Stimulated activated CD4-positive, alpha-beta T cell treated with anti-CD3 and anti-CD28 coated beads, Interleukin-2, amount 100 ng/mL, for 24 hours (primary cell): ENCODE measurements at places on chromosomes 2 and 18.

DNA sequence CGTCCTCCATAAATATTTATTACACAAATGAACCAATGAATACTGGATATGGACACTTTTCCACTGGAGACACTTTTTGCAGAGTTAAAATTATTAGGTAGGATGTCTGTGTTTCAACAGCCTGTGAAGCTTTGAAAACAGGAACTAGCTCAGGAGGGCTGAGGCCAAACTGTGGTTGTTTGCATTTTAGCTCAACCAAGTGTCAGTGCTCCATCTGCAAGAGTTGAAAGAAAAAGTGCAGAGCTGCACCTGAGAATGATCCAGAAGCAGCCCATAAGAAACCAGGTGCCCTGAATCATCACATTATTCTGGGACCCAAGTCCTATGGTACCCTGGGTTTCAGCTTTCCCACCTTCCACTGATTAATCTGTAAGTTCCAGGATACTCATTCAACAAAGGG is 180.4 kb downstream of the TRIB2 start:
- no peak for DNase-seq

- DNase-seq, result no peak
Observed at GRCh38 chr2:25127646-25128045, 40.7 kb downstream of the POMC start.

DNA sequence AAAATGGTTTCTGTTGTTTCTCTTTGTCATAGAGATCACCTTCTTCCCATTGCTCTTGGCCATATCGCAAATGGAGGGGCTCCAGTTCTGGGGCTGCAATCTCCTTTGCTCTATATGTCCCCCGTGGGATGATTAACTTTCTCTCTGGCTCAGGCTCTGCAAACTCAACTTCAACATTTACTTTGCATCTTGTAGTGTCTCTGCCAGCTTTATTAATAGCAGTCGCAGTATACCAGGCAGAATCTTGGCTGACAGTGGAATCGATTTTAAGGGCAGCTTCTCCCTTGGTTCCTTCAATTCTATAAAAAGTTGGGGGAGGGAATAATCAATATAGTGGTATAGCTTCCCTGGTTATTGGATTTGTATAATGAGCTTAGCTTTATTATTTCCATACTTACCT is 30.5 kb downstream of the TTN start:
- no peak for DNase-seq

DNA sequence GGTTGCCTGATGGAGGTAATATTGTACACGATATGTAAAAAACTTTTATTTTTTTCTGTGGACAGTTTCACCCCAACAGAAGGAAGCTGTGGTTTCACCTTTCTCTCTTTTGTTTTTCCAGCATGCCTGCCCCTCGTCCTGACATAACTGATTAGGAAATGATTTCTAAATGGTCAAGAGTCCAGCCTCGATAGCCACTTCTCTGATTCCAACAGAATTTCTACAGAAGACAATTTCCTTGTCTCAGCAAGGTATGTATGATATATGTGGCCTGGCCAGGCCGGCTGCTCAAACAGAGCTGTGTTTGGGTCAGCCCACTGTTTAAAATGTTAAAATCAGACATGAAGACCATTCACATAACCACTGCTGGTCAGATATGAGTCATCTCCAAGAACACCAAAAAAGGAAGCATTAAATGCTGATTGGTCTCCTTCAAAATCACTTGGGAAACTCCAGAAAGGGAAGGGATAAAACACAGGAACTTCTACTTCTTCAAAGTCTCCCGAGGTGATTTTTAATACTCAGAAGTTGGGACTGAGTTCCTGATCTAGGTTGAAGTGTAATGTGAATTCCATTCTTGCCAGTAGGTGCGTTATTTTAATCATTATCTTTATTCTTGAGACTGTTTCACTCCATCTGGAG is 22.3 kb downstream of the ATP8B1 start:
- no peak for DNase-seq

- DNase-seq, result no peak
Observed at GRCh38 chr2:163341426-163341825, 394.4 kb downstream of the FIGN start.

GRCh38 chr2:154425994-154426393 is 272.5 kb upstream of the KCNJ3 start:
- no peak for DNase-seq
